SJCRH30 (cell line): ENCODE measurements at places on chromosomes 7 and 10.
A peak's percentile ranks its signal among the peaks of the same experiment; 100 is the strongest.

GRCh38 chr10:99630433-99630832 is 10.2 kb upstream of the SLC25A28 start:
- DNase-seq: peak; percentile 48
- no peak overlapping the region for H3K27ac ChIP-seq
- no peaks in the 10 kb centered on the region for H3K36me3 ChIP-seq
- no peaks in the 10 kb centered on the region for H3K4me1 ChIP-seq
- H3K27me3 ChIP-seq: no peaks in the 10 kb centered on the region; the same call in 1 of the 2 replicates

DNA sequence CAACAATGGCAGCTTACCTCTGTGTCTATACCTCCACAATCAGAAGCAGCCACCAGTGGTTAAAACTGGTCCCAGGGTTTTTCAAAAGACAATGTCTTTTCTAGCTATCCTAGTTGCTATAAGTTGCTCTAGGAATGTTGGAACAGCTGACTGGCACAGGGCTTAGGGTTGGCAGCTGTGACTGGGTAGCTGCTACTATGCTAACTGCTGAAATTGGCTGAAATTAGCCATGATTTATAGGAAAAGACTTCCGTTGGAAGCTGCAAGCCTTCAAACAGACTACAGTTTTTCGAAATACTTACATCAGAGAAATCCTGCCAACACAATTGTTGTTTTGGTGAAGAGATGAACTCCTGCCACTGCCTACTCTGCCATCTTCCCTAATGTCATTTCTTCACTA is 102.3 kb downstream of the MKX start:
- peak; percentile 56 for DNase-seq
- H3K27me3 ChIP-seq: no peaks in the 10 kb centered on the region
- no peak overlapping the region for H3K4me3 ChIP-seq
- 0 out of 2 replicates have a peak overlapping the region, but pooled peaks have one; percentile 10 for H3K27ac ChIP-seq
- no peaks in the 10 kb centered on the region for H3K36me3 ChIP-seq

DNA sequence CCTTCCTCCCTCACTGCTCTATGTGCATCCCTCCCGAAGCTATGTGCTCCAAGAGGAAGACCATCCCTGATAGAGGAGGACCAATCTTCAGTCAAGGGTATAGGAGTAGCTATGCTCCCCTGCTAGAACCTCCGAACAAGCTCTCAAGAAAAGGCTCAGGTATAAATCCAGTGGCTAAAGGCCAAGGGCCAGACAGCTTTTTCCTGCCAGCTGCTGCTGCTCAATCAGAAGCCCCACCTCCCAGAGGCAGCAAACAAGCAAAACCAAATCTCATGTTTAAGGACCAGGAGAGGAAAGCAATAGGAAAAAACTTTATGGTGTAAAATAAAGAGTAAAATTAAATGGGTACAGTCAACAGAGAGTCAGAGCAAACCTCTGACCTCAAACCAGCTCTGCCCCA is 187.2 kb downstream of the FGFR2 start:
- DNase-seq: peak; percentile 64
- peaks cover 19% of the 10 kb centered on the region for H3K4me1 ChIP-seq
- H3K27me3 ChIP-seq: no peaks in the 10 kb centered on the region
- H3K4me3 ChIP-seq: no peak overlapping the region
- no peaks in the 10 kb centered on the region for H3K36me3 ChIP-seq

DNA sequence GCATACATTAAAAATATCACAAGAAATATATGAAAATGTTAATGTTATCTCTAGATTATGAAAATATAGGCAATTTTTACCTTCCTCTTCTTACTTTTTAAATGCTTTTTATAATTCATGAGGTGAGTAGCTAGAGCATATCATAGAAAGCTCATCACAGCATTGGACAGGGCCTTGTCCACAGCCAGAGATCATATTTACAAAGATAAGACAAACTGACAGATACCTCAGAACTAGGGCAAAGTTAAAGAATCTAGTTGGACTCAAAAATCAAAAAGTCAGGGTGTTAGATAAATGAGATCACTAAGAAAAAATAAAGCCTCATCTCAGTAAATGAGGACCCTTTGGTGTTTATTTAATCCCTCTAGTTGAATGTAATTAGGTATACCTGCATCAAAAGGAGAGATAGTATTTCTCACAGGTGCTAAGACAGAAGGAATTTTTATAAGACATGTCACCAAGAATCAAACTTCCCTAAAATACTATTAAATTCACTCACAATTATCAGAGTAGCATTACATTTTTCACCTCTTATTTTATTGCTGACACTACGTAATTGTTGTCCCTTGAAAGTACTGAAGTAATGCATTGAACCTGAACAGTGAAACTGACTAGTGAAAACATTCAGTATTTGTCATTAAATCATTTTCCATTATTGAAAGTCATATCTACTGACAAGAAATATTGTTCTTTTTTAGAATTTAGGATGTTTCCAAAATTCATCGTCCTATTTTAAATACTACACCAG is 25.6 kb downstream of the CFAP69 start:
- no peaks in the 10 kb centered on the region for H3K4me1 ChIP-seq
- no peak overlapping the region for H3K27ac ChIP-seq
- H3K27me3 ChIP-seq: no peaks in the 10 kb centered on the region
- H3K4me3 ChIP-seq: no peak overlapping the region
- no peak for DNase-seq

GRCh38 chr10:17784688-17785087 is 24.5 kb upstream of the MRC1 start:
- H3K4me3 ChIP-seq: no peak overlapping the region
- H3K27ac ChIP-seq: no peak overlapping the region
- no peaks in the 10 kb centered on the region for H3K4me1 ChIP-seq
